SJSA1 (cell line): ENCODE measurements at places on chromosomes 12 and 14. TPM values are rescaled to one million over a fixed set of nuclear protein-coding genes. Genes with fewer than 3 reads are reported as not detected.
A peak's percentile ranks its signal among the peaks of the same experiment; 100 is the strongest.

- peak within 1 kb of the TSS; percentile 62 for H3K4me3 ChIP-seq
- no peaks in the 10 kb centered on the region for H3K27me3 ChIP-seq
- no peak for DNase-seq
- peak within 1 kb of the TSS; percentile 24 for H3K27ac ChIP-seq
These were observed at the start of gene PPP1R3E for GRCh38 chr14:23302290-23303225. Gene PPP1R3E (minus strand): TSS chr14:23302859. CDS start chr14:23302576, 283 bp downstream.

- peak overlapping the region; percentile 100 for H3K27ac ChIP-seq
- no peak for DNase-seq
- H3K4me1 ChIP-seq, result peaks cover 47% of the 10 kb centered on the region
- no peaks in the 10 kb centered on the region for H3K27me3 ChIP-seq
- no peak overlapping the region for H3K4me3 ChIP-seq
- H3K36me3 ChIP-seq, result 0 out of 2 replicates have a peak, but pooled peaks cover 3% of the 10 kb centered on the region
These were observed 839 bp downstream of the GSG1 start for GRCh38 chr12:13102461-13103195.

- H3K4me1 ChIP-seq, result peaks cover 53% of the 10 kb centered on the region
- no peak for DNase-seq
- no peak overlapping the region for H3K4me3 ChIP-seq
- H3K27me3 ChIP-seq, result no peaks in the 10 kb centered on the region
These were observed 340.3 kb upstream of the RGS6 start for GRCh38 chr14:71591929-71592328.

- peaks cover 7% of the 10 kb centered on the region; the same call in 1 of the 2 replicates for H3K4me1 ChIP-seq
These were observed 391.0 kb downstream of the ZFP36L1 start for GRCh38 chr14:68401855-68402254.

- H3K27ac ChIP-seq, result no peak overlapping the region
- H3K27me3 ChIP-seq, result no peaks in the 10 kb centered on the region
- H3K36me3 ChIP-seq, result peaks cover under 1% of the 10 kb centered on the region
- no peaks in the 10 kb centered on the region for H3K4me1 ChIP-seq
- DNase-seq, result no peak
- H3K4me3 ChIP-seq, result no peak overlapping the region
These were observed 7.0 kb downstream of the ZNF839 start for GRCh38 chr14:102326583-102326982.

- no peaks in the 10 kb centered on the region for H3K36me3 ChIP-seq
- H3K27ac ChIP-seq, result no peak overlapping the region
- no peak for DNase-seq
- H3K4me1 ChIP-seq, result no peaks in the 10 kb centered on the region
These were observed 206.5 kb downstream of the SLC41A2 start for GRCh38 chr12:104751594-104751993.

DNA sequence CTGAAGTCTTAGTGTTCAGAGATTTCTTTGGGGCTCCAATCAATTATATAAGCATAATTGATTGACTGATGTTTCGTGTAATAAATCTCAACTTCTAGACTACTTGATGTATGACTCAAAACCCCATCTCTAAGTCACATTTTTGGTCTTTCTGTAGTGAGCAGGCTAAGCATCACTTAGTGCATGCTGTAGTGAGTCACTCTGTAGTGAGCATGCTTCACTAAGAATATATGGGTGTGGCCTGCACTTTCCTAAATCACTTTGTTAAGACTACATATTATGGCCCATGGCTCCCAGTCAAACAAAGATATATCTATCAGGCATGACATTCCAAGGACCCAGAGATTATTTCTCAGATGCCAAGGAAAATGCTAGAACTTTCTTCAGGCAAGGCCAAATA lies 909.4 kb upstream of the LRFN5 start:
- H3K4me1 ChIP-seq, result no peaks in the 10 kb centered on the region
- H3K36me3 ChIP-seq, result no peaks in the 10 kb centered on the region
- DNase-seq, result no peak
- no peak overlapping the region for H3K4me3 ChIP-seq
- H3K27me3 ChIP-seq, result no peaks in the 10 kb centered on the region

Gene PSMA6
- 306 and 325 TPM in 2 replicates for total RNA-seq
